NCI-H187 treated with DMSO at 0.1 percent for 48 hours (cell line): ENCODE measurements at places on chromosomes 3 and 15.

GRCh38 chr3:94063496-94064119 is 747 bp downstream of the NSUN3 start:
- no peak for DNase-seq

- no peak for DNase-seq
These were observed 1.3 kb downstream of the MAGI1 start for GRCh38 chr3:66037330-66037985.

DNA sequence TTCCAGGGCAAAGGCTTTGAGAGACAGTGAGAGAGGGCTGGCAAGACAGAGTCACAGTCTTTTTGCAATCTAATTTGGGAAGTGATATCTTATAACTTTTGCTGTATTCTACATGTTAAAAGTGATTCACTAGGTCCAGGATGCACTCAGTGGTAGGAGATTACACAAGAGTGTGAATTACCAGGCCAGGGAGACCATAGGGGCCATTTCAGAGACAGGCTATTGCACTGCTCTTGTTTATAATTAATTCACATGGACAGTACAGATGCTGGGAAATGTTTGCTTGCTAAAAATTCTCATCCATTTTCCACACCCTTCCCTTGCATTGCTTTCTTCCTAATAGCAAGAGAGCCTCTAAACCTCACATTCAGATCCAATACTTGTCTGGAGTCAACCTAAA is 22.6 kb upstream of the POMGNT2 start:
- DNase-seq: no peak

GRCh38 chr3:152910966-152911365 is 76.0 kb downstream of the P2RY1 start:
- DNase-seq: no peak

GRCh38 chr15:101064795-101065569 is 145.8 kb downstream of the LRRK1 start:
- DNase-seq: no peak

DNA sequence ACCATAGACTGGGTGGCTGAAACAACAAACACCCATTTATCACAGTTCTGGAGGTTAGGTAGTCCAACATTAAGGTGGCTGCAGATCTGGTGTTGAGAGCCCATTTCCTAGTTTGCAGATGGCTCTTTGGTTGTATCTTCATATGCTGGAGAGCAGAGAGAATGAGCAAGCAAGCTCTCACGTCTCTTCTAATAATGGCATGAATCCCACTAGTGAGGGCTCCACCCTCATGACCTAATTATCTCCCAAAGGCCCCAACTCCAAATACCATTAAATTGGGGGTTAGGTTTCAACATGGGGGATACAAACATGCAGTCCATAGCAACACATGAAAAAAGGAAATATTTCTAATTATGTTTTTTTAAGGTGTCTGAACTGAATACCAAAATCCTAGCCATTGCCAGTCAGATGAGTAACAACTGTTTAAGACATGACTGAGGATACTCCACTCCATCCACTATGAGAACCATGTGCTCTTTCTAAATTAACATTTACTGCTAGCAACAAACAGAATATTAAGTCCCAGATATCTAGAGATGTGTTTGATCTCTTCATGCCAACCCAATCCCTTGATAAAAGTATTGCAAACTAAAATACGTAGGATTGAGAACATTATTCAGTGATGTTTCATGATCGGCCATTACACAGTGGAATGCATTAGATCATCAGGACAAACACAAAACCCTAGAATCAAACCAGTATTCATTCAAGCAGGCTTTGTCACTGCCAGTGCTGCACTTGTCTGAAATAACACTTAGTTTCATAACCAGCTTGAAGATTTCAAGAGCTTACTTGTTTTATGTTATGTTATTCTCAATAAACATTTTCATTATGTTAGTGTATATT is 340.3 kb downstream of the SLC9A9 start:
- no peak for DNase-seq

GRCh38 chr3:187352581-187353575 is 15.3 kb upstream of the RTP4 start:
- no peak for DNase-seq

DNA sequence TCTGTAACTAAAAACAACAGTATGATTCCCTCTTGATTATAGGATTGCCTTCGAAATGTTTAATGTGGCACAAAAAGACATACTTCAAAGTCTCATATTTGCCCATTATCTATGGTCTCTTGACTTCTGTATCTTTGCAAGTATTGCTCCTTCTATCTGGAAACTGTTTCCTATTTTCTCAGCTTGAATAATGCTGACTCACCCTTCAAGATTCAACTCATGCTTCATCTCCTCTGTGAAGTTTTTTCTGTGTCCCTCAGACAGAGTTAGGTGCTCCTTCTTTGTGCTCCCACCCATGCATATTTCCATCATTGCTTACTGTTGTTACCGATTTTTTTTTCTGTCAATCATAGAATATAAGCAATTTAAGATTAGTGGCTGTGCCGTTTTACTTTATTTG is 192.8 kb upstream of the ROBO1 start:
- no peak for DNase-seq

DNA sequence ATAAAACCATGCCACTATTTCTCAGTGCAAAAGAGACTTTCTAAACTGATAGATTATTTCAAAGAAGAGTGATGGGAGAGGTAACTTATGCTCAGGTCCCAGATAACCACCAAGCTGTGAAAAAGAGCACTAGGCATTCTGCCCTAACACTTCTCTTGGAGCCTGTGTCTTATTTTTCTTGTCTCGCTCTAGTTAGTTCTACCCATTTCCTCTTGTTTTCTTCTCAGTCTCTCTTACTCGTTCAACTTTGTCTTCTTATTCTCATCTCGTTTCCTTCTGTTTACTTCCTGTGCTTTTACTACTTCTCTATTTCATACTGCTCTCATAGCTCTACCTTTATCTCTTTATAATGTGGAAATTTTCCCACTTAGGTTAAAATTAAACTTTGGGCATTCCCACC is 91.8 kb upstream of the CGNL1 start:
- no peak for DNase-seq

- DNase-seq: no peak
These were observed 6.9 kb upstream of the SPG11 start for GRCh38 chr15:44670087-44670950.

DNA sequence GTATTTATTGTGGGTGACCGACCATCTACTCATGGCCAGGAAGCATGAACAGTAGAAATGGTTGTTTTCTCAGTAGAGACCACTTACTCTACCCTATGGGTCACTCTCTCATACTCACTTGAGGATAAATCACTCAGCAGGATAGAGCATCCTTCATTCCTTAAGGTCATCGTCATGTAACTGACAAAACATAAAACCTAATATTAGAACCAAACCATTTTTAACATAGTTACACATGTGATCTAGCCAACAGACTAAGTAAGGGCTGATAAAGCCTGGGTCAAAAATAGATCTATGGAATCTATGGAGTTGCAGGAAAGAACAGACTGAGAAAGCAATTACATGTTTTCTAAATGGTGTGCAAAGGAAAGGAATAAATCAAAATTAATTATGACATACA is 769.1 kb downstream of the NTRK3 start:
- DNase-seq: no peak

DNA sequence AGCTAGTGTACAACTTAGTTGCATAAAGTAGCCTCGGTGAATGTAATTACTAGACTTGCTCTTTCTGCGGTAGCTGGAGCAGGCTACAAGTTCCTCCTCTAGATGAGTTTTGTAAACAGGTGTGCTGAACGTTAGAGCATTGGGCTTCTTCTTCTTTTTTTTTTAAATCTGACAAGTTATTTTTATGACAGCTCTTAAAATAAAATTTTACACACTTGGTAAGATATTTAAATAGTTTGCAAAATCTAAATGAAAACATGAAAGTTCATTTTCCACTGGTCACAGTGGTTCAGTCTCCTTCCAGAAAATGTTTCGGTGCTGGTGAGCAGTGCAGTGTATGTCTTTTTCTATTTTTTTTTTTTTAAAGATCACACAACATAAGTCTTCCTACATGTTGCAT is 3.0 kb downstream of the CCR9 start:
- DNase-seq: no peak

DNA sequence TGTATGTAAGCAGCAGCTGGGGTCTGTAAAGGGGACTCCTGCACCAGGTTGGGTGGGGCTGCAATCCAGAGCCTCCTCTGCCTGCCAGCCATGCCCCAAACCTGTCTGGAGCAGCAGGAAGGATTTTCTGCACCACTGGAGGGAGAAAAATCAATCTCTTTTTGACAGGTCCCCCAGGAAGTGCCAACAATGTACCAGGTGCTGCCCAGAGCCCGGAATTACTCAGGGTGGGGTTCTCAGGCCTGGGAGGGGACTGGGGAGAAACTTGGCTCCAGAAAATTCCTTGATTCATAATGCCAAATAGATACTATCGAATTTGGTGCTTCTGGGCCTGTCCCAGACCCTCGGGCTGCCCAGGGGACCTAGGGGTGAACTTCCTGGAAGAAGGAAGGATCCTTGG is 52.6 kb downstream of the WNT7A start:
- DNase-seq: no peak

DNA sequence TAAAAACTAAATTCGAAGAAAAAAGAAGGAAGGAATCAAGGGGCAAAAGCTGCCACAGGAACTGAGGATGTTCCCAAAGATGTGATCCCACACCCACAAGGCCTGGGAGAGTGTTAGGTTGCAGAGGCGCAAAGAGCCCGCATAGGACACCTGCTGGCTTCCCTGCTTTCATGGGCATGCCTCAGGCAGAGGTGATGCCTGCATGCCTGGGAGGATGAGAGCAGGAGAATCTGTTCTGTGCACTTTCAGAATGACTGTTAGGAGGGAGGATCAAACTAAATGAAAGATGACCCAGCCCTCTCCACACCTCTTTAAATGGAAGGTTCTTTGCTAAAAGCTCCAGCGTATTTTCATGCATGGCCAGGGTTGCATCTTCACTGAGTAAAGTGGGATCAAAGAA is 162.4 kb downstream of the PLCL2 start:
- no peak for DNase-seq

DNA sequence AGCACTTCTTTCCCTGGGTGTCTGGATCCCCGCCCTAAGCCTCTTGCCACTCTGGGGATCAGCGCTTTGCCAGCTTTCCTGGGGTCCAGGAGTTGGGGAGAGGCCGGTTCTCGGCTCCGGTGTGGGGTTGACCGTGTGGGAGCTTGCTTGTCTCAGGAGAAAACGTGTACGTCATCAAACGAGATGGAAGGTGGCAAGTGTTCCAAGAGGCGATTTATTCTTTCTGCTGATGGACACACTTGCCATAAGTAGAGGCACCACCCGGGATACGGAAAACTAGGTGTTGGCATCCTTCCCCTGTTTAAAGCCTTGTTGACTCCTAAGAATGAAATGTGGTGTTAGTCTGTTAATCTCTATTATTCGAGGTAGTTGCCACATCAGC is 295 bp downstream of the ZWILCH start:
- no peak for DNase-seq
